Caki2 (cell line): ENCODE measurements at places on chromosomes 2 and 18. TPM values are rescaled to one million over a fixed set of nuclear protein-coding genes. Genes with fewer than 3 reads are reported as not detected.

GRCh38 chr2:206001912-206002311, 84.1 kb downstream of the INO80D start:
- no peak for DNase-seq

Gene THSD7B
- total RNA-seq, result not detected in 2 replicates

GRCh38 chr2:119264781-119265692, 41.4 kb downstream of the STEAP3 start:
- peak; percentile 54 for DNase-seq

GRCh38 chr2:207327513-207327912, 161.8 kb upstream of the KLF7 start:
- no peak for DNase-seq

DNA sequence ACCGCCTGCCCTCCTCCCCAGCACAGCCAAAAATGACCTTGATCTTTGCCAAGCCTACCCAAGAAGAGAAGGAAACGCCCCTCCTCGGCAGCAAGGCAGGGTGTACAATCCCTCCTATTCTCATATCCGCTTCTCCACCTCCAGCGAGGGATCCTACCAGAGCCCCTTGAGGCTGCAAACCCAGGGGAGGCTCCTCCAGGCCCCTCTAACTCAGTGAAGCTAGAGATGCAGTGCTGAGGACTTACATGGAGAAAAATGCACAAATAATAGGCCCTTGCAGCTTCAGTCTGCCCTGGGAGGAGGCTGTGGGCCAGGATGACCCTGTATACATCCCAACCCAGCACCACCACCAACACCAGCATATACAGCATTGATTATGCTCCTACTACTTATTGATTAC, 46.9 kb upstream of the POMC start:
- no peak for DNase-seq

DNA sequence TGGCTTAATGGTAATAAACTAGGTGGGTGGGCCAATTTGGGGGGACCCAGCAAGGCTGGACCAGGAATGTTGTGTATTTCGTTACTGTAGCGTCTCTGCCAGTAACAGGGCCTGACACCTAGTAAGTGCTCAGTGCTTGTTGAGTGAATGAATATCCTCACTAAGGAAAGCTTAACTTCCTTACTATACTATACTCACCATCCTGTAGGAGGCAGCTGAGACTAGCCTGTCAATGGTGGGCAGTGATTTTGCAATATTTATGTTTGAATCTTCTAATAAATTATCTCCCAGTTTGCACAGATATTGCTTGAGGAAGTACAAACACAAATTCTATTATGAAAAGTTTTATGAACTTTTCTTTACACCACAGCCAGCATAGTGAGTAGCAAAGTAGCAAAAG, 370.7 kb upstream of the SYT4 start:
- no peak for DNase-seq

GRCh38 chr2:172472446-172473033, 45.2 kb downstream of the ITGA6 start:
- no peak for DNase-seq

DNA sequence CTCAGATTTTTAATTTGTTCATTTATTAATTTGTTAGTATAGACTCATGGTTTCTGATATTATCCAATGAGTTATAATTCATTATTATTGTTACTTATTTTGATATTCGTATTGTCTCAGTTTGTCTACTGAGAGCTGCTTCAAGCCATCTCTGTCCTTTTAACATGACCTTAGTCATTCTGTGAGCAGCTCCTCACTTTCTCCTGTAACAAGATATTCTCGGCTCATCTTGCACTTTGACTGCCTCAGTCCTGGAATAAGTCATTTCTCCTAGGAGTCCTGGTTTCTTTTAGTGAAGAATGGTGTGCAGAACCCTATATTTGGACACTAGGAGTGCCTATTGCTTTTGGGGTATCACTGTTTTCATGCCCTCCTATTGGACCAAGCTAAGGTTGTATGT, 13.2 kb downstream of the ASB1 start:
- no peak for DNase-seq

GRCh38 chr2:94872676-94873361, 1.6 kb downstream of the TEKT4 start:
- no peak for DNase-seq

DNA sequence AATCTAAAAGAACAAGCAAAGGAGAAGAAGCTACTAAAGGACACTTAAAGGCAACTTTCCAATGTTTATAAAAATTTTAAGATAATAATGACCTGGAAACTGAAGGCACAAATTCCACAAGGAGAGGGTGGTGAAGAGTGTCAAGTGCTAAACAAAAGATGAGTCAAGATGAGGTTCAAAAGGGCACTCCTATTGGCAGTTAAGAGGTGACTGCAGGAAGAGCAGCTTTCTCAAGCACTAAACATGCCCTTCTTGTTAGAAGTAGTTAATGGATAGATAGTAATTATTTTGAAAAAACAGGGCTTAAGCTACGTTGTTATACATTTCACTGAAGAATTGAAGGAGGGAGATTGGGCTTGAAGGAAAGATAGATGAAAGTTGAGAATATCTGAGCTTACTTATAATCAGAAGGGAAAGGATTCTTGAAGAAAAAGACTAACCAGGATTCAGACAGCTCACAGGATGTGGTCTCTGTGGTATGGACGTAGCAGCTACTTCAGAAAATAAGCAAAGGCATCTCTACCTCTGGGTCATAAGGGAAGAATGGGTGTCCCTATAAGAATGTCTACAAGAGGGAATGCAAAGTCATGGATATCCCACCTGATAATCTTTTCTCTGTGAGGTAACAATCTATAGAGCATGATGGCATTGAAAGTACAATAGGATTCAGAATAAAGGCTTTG, 454.7 kb upstream of the SLC39A10 start:
- peak; percentile 14 for DNase-seq

- DNase-seq, result no peak
Observed at GRCh38 chr2:119306196-119306590, 60.4 kb downstream of the C2orf76 start.

DNA sequence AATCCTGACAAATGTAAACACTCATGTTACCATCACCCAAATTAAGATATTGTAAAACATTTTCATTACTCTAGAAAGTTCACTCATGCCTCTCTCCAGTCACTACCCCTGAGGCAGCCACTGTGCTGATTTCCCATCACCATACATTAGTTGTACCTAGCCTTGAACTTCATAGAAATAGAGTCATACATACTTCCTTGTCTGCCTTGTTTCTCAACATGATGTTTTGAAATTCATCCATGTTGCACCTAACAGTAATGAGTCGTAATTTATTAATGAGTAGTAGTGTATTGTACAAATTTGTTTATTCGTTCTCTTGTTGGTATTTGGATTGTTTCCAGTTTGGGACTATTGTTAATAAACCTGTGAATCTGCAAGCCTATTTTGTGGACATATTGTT, 49.0 kb upstream of the TWSG1 start:
- no peak for DNase-seq

Gene COLEC11
- total RNA-seq, result 5.2 TPM in 1 of 2 replicates, not detected in the other

DNA sequence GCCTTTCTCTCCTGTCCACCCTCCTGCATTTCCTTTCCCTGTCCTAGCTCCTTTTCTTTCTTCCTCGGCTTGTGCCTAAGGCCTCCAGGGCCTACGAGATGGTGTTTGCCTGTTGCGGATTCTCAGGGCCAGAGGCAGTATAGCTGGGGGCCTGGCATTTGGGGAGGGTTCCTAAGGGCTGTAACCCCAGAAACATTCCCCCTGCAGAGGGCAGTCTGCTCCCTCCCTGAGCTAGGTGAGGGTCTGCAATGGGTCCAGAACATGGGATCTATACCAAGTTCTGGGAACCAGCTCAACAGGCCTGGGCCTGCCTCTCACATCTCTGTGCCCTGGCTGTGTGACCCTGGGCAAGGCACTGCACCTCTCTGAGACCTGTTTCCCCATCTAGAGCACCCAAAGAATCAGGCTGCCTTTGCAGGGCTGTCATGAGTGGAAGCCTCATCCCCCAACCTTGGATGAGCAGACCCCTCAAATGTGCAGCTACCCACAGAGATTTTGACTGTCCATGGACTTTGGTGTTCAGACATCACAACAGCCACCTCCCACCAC, 97.5 kb downstream of the GLI2 start:
- no peak for DNase-seq

DNA sequence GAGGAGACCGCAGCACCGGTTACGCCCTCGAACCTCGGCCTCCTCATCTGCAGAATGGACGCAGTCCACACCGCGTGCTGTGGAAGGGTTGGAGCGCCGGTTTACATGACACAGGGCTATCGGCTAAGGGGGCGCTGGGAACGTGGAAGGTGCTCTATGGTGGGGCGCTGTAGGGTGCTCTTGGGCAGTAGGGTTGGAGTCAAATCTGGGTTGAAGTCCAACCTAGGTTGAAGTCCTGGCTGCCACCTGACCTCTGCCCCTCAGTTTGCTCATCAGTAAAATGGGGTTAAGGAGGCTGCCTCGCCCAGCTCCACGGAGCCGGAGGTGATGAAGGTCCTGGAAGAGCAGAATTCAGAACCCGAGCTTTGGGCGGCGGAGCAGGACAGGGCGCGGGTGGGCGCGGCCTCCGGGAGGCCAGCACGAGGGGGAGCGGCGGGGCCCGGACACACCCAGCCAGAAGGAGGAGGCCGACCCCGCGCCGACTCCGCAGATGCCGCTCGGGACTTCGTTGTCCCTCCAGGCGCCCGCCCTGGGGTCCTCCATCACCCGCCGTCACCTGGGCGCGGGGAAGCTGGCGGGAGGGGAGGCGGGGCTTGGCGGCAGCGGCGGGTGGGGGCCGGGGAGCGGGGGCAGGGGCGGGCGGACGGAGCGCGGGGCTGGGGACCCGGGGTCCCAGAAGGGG, 558 bp upstream of the GAREM2 start:
- no peak for DNase-seq

DNA sequence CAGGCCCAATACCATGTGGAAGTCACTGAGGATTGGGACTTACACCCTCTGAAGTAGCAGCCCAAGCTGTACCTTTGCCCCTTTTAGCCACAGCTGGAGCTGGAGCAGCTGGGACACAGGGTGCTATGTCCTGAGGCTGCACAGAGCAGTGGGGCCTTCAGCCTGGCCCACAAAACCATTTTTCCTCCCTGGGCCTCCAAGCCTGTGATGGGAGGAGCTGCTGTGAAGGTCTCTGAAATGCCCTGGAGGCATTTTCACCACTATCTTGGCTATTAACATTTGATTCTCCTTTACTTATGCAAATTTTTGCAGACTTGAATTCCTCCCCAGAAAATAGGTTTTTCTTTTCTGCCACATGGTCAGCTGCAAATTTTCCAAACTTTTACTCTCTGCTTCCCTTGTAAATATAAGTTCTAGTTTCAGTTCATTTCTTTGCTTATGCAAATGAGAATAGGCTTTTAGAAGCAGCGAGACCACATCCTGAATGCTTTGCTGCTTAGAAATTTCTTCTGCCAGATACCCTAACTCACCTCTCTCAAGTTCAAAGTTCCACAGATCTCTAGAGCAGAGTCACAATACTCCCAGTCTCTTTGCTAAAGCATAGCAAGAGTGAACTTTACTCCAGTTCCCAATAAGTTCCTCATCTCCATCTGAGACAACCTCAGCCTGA, 213.8 kb upstream of the MGAT5 start:
- no peak for DNase-seq

- no peak for DNase-seq
Observed at GRCh38 chr18:63240531-63241316, 78.8 kb downstream of the BCL2 start.

DNA sequence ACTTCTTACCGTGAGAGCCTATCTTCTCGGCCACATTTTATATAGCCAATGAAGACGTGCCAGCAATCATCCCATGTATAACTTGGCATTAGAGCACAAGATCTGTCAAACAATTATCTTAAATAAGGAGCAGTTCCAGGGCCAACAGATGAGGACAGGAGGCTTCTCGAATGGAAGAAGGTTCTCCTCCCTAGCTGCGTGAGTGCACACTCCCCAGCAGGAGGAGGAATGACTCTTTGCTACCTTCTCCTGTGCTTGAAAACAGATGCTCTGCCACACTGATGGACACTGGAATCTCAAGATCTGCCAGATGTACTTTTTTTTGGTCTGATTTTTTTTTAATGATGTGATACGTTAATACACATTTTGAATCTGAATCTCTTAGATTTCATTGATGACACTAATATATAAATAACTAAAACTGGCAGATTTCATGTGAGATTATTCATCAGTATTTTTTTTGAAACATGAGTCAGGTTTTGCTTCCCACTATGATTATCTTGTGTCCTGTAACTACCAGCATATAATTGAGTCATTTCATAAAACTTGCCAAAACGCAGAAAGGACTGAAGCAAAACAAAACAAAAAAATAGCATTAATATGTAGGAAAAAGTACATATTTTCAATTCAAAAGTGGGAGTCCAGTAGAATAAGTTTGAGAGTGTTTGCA, 626 bp upstream of the VIT start:
- no peak for DNase-seq

DNA sequence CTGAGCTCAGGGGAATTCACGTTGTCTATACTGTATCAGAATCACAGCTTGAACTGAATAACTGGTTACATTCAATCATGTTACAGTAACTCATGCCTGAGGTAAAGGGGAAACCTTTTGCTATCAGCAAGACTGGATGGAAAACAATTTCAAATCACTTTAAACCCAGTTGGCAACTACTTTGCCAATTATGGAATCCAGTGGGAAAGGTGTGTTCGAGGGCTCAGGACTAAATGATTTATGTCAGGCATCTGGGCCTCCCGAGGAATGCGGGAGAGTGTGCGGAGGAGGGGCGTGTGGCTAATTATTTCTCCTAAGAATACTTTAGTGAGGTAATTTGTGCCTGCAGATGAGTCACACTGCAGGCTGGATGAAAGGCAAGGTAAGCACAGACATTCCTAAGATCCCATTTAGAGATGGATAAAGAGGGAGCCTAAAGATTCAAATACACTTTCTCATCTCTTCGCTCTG, 100.1 kb downstream of the HRH4 start:
- peak; percentile 60 for DNase-seq

- DNase-seq, result peak; percentile 34
Observed at GRCh38 chr2:168773719-168774521, 28.5 kb upstream of the NOSTRIN start.

Gene CFAP53
- 0.64 TPM in 1 of 2 replicates, not detected in the other for total RNA-seq

- peak; percentile 75 for DNase-seq
Observed at GRCh38 chr2:140658760-140659692, 1471.8 kb downstream of the LRP1B start.

Gene SOS1
- total RNA-seq, result 8.7 and 9.5 TPM in 2 replicates

Gene PDE6D
- total RNA-seq, result 44.9 and 45.4 TPM in 2 replicates

DNA sequence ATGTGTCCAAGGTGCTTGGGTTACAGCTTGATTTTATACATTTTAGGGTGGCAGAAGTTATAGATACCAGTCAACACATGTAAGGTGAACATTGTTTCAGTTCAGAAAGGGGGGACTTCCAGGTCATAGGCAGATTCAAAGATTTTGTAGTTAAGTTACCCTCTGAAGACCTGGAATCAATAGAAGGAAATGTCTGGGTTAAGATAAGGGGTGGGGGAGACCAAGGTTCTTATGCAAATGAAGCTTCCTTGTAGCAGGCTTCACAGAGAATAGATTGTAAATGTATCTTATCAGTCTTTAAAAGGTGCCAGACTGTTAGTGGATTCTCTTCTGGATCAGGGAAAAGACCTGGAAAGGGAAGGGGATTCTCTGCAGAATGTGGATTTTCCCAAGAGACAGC, 42.4 kb downstream of the BMPR2 start:
- no peak for DNase-seq
